ENCODE measurements at places on chromosomes 4 and X. TPM values are rescaled to one million over a fixed set of nuclear protein-coding genes. Genes with fewer than 3 reads are reported as not detected.

- H3K27ac ChIP-seq: no peak overlapping the region
- DNase-seq: no peak
- no peaks in the 10 kb centered on the region for H3K4me1 ChIP-seq
- no peaks in the 10 kb centered on the region for H3K36me3 ChIP-seq
These were observed 34.4 kb upstream of the ARHGEF6 start for GRCh38 chrX:136814847-136815750.

DNA sequence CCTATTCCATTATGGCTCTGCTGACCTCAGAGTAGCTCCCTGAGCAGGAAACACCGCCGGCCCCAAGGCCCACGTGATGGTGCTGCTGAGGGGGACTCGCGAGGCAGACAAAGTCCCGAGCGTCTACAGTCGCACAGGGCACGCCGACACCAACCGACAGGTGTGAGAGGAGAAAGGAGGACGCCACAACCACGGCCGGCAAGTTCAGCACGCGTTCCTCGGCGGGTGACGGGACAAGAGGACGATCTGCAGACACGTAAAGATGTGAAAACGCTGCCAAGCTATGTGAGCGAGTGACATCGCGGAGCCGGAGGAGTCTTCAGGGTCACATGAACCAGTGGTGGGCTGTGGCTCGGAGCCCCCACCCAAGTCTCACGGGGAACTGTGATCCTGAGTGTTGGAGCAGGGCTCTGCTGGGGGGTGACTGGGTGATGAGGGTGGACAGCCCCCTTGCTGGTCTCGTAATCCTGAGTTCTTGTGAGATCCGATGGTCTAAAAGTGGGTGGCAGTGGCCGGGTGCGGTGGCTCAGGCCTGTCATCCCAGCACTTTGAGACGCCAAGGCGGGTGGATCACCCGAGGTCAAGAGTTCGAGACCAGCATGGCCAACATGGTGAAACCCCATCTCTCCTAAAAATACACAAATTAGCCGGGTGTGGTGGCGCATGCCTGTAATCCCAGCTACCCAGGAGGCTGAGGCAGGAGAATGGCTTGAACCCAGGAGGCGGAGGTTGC, 34.0 kb downstream of the PPP2R3B start:
- no peak for DNase-seq
- H3K4me3 ChIP-seq: no peak overlapping the region
- no peak overlapping the region for H3K27ac ChIP-seq
- no peaks in the 10 kb centered on the region for H3K27me3 ChIP-seq
- H3K4me1 ChIP-seq: peaks cover 6% of the 10 kb centered on the region

GRCh38 chr4:972651-973424, 531 bp downstream of the DGKQ start:
- H3K27ac ChIP-seq: no peak overlapping the region
- H3K4me3 ChIP-seq: peak overlapping the region; percentile 68
- H3K36me3 ChIP-seq: no peaks in the 10 kb centered on the region
- H3K27me3 ChIP-seq: no peaks in the 10 kb centered on the region

- H3K36me3 ChIP-seq: no peaks in the 10 kb centered on the region
- no peaks in the 10 kb centered on the region for H3K27me3 ChIP-seq
- H3K27ac ChIP-seq: no peak overlapping the region
- no peak overlapping the region for H3K4me3 ChIP-seq
- DNase-seq: no peak
- peaks cover 3% of the 10 kb centered on the region for H3K4me1 ChIP-seq
These were observed 17.8 kb upstream of the TENM3 start for GRCh38 chr4:182225257-182225852.

GRCh38 chrX:20132666-20133065, 9.0 kb downstream of the EIF1AX start:
- no peak for DNase-seq
- no peak overlapping the region for H3K4me3 ChIP-seq
- no peak overlapping the region for H3K27ac ChIP-seq
- H3K27me3 ChIP-seq: no peaks in the 10 kb centered on the region

- H3K4me3 ChIP-seq: no peak overlapping the region
- no peak overlapping the region for H3K27ac ChIP-seq
- H3K27me3 ChIP-seq: no peaks in the 10 kb centered on the region
- H3K4me1 ChIP-seq: no peaks in the 10 kb centered on the region
These were observed 47.6 kb downstream of the SH3KBP1 start for GRCh38 chrX:19839770-19840254.

DNA sequence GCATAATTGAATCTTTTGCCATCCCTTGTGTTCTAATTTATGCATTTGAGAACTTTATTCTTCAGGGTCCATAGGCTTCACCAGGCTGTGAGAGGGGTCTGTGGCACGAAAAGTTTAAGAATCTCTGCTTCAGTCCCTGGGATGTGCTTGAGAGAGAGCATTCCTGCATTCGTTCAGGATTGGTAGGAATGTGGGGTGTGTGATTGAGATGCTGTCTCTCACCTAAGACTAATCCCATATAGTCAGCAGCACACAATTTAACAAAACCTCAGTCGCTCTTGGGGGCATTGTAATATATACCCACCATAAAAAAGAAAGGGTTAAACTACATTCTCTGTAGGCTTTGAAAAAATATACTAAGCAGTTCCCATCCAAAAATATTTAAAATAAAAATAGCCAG, 41.7 kb downstream of the PTTG2 start:
- no peak overlapping the region for H3K27ac ChIP-seq
- H3K4me3 ChIP-seq: no peak overlapping the region
- no peaks in the 10 kb centered on the region for H3K36me3 ChIP-seq
- peaks cover 18% of the 10 kb centered on the region for H3K4me1 ChIP-seq
- no peaks in the 10 kb centered on the region for H3K27me3 ChIP-seq
- no peak for DNase-seq

GRCh38 chr4:159279084-159279483, 176.2 kb downstream of the RAPGEF2 start:
- DNase-seq: no peak
- peaks cover 30% of the 10 kb centered on the region for H3K4me1 ChIP-seq
- no peak overlapping the region for H3K27ac ChIP-seq
- H3K4me3 ChIP-seq: no peak overlapping the region
- H3K27me3 ChIP-seq: no peaks in the 10 kb centered on the region

DNA sequence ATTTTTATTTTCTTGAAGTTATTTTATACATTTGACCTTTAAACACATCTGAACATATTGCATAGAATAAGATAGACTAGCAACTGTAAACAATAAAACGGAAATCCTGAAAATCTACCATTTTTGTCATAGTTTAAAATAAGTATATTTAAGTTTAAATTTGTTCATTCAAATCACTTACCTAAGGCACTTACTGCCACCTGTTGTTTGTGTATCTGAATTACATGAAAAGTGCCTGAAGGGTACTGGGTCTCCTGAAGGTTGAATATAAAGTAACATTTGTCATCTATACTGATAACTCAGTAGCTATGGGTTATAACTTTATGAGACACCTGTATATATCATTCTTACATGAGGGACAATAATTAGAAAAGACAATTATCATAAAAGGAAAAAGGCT, 38.6 kb downstream of the TRPC5 start:
- H3K4me1 ChIP-seq: no peaks in the 10 kb centered on the region
- no peak overlapping the region for H3K4me3 ChIP-seq
- no peaks in the 10 kb centered on the region for H3K36me3 ChIP-seq
- DNase-seq: no peak

GRCh38 chr4:190121759-190122158, 51.8 kb upstream of the DUX4 start:
- H3K27ac ChIP-seq: no peak overlapping the region
- no peak for DNase-seq
- H3K27me3 ChIP-seq: no peaks in the 10 kb centered on the region
- no peak overlapping the region for H3K4me3 ChIP-seq

GRCh38 chr4:115154826-115155225, 41.4 kb upstream of the NDST4 start:
- no peaks in the 10 kb centered on the region for H3K27me3 ChIP-seq
- H3K4me1 ChIP-seq: no peaks in the 10 kb centered on the region
- H3K27ac ChIP-seq: no peak overlapping the region

- H3K36me3 ChIP-seq: no peaks in the 10 kb centered on the region
- no peak for DNase-seq
- H3K27ac ChIP-seq: no peak overlapping the region
- H3K27me3 ChIP-seq: no peaks in the 10 kb centered on the region
These were observed 113.6 kb downstream of the SPRY1 start for GRCh38 chr4:123510221-123510620.

GRCh38 chr4:40606239-40606767, 23.4 kb downstream of the RBM47 start:
- no peaks in the 10 kb centered on the region for H3K4me1 ChIP-seq
- H3K4me3 ChIP-seq: no peak overlapping the region
- H3K36me3 ChIP-seq: no peaks in the 10 kb centered on the region
- no peak for DNase-seq
- H3K27me3 ChIP-seq: no peaks in the 10 kb centered on the region

- no peaks in the 10 kb centered on the region for H3K27me3 ChIP-seq
- no peaks in the 10 kb centered on the region for H3K36me3 ChIP-seq
- no peak overlapping the region for H3K4me3 ChIP-seq
- H3K4me1 ChIP-seq: peaks cover 4% of the 10 kb centered on the region
- no peak overlapping the region for H3K27ac ChIP-seq
- DNase-seq: no peak
These were observed 28.2 kb upstream of the TLR2 start for GRCh38 chr4:153655928-153656327.

DNA sequence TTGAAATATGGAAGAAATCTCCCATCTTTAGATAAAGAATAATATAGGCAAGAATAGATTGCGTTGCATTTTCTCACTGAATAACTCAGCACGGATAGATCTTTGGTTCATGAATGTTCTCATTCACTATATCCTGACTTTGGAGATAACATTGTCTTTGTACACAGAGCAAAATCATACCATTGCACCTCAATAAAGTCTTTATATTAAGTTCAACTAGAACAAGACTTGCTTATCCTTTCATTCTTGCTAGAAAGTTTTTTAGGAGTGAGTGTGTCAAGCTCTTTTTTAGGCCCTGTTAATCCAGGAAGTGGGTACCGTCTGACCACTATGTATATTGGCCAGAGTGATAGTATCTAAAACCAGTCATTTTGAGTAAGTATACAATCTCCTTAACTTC, 658.7 kb downstream of the FSTL5 start:
- no peaks in the 10 kb centered on the region for H3K4me1 ChIP-seq
- H3K36me3 ChIP-seq: no peaks in the 10 kb centered on the region
- H3K27ac ChIP-seq: no peak overlapping the region
- no peak for DNase-seq
- H3K27me3 ChIP-seq: no peaks in the 10 kb centered on the region
- H3K4me3 ChIP-seq: no peak overlapping the region

- no peak overlapping the region for H3K4me3 ChIP-seq
- DNase-seq: no peak
- no peaks in the 10 kb centered on the region for H3K36me3 ChIP-seq
- H3K4me1 ChIP-seq: no peaks in the 10 kb centered on the region
- H3K27me3 ChIP-seq: peaks cover 2% of the 10 kb centered on the region
These were observed 33.8 kb upstream of the ADRA2C start for GRCh38 chr4:3732076-3733028.

DNA sequence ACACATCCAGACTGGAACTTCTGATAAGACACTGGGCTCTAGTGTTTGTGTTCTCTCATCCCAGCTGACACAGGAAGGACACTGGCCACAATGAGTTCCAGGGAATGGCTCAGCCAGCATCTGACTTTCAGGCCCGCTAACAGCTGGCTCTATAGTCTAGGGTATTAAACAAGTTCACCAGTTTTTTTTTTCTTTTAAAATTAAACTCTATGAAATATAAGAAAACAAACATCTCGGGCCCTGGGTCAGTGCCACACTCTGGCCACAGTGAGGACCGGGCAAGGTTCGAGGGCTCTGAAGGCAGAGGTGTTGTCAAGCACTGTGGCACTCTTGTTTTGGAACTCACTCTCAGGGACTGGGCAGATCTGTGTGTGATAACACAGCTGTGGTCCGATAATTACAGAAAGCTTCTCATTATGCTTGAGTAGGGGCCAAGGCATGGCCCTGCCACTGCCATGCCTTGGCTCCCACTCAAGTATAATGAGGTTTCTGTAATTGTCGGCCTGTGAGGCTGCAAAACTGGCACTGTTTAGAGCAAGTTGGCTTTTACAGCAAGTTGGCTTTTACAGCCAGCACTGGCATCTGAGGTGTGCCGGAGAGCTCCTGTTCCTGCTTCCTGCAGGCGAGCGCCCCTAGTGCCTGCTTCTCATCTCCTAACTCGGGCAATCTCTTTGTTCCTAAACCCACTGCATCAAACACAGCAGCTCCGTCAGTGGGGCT, 62.8 kb downstream of the PPP1R2C start:
- H3K36me3 ChIP-seq: no peaks in the 10 kb centered on the region
- H3K27me3 ChIP-seq: no peaks in the 10 kb centered on the region

GRCh38 chrX:21373001-21373400, 1.2 kb upstream of the CNKSR2 start:
- no peaks in the 10 kb centered on the region for H3K36me3 ChIP-seq
- H3K4me3 ChIP-seq: no peak overlapping the region
- DNase-seq: no peak

DNA sequence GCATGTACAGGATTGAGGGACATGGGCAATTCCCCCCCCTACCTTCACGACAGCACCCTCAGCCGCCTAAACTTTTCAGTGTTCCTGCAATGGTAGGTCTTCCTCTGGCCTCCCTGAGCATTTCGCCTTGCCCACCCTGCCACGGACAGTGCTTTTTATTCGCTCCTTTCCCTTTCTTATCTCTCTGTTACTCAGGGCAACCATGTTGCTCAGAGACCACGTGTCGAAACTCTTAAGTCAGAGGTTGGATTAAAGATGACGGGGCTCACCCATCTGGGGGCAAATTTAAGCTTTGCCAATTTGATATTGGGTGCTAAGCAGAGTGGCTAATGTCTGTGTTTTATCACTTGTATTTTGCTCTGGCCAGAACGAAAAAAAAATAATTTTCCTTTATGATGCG, 20.4 kb downstream of the TENM3 start:
- H3K27me3 ChIP-seq: no peaks in the 10 kb centered on the region
- no peaks in the 10 kb centered on the region for H3K4me1 ChIP-seq
- no peaks in the 10 kb centered on the region for H3K36me3 ChIP-seq
- no peak overlapping the region for H3K27ac ChIP-seq

DNA sequence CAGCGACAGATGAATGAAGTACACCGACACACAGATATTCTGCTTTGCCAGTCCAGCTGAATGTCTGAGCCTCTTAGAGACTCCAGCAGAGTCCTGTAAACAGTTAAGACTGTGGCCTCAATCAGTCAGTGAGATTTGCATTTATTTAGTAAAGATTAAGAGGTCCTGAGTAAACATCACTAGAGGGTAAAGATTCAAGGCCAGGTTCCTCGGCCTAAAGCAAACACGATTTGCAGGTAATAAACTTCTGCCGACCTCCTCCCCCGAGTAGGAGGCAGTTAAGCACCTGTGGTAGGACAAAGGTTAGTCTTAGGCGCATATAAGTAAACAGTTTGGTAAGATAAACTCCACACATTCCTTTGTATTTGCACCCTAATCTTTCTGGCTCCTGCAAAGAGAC, 99.6 kb downstream of the CFAP47 start:
- H3K4me3 ChIP-seq: no peak overlapping the region
- no peak for DNase-seq
- no peaks in the 10 kb centered on the region for H3K27me3 ChIP-seq
- H3K4me1 ChIP-seq: no peaks in the 10 kb centered on the region
- H3K27ac ChIP-seq: no peak overlapping the region

- no peaks in the 10 kb centered on the region for H3K36me3 ChIP-seq
- peak; percentile 93 for DNase-seq
- no peak overlapping the region for H3K27ac ChIP-seq
- no peak overlapping the region for H3K4me3 ChIP-seq
- H3K27me3 ChIP-seq: no peaks in the 10 kb centered on the region
These were observed 39.7 kb downstream of the LGI2 start for GRCh38 chr4:24991015-24991414.

Gene PDZD4
- 9.9 TPM for total RNA-seq

Gene NUDT9
- total RNA-seq: 33.7 TPM

Gene ARHGAP4
- 3.9 TPM for total RNA-seq

Gene CSN3
- not detected for total RNA-seq

Gene FBXO8
- 11.9 TPM for total RNA-seq

Gene CDS1
- total RNA-seq: 3.8 TPM

Gene HELT
- total RNA-seq: not detected

Gene AMTN
- total RNA-seq: not detected

Gene CTAG2
- total RNA-seq: not detected

Gene GIMD1
- total RNA-seq: not detected

Gene ZFP92
- total RNA-seq: 0.27 TPM

Gene MGAT4D
- total RNA-seq: not detected

Gene RXFP1
- total RNA-seq: 0.14 TPM
